NCI-H2081 treated with DMSO at 0.1 percent for 48 hours (cell line): ENCODE measurements at places on chromosomes 16 and 17.

- DNase-seq: no peak
Measured at GRCh38 chr16:72066747-72067146, 3.7 kb downstream of the HPR start.

DNA sequence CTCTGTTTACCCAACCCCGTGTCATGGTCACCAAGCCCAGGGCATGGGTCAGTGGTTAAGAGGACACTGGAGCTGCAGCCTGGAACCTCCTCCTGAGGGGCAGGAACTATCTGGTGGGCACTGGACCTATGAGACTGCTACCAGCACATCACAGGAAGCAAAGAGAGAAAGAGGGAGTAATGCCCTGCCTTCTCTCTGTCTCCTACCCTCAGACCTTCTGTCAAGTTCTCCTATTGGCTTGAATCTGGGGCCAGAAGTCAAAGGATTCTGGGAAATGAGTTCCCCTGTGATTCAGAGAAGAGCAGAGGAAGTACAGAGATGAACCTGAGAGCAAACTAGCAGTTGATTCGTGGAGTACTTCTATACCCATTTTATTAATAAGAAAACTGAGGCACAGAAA, 123.0 kb upstream of the GNAO1 start:
- no peak for DNase-seq

- no peak for DNase-seq
Measured at GRCh38 chr17:1473841-1474240, 17.8 kb upstream of the CRK start.

GRCh38 chr17:77516902-77517301, 376.1 kb downstream of the SEC14L1 start:
- no peak for DNase-seq

DNA sequence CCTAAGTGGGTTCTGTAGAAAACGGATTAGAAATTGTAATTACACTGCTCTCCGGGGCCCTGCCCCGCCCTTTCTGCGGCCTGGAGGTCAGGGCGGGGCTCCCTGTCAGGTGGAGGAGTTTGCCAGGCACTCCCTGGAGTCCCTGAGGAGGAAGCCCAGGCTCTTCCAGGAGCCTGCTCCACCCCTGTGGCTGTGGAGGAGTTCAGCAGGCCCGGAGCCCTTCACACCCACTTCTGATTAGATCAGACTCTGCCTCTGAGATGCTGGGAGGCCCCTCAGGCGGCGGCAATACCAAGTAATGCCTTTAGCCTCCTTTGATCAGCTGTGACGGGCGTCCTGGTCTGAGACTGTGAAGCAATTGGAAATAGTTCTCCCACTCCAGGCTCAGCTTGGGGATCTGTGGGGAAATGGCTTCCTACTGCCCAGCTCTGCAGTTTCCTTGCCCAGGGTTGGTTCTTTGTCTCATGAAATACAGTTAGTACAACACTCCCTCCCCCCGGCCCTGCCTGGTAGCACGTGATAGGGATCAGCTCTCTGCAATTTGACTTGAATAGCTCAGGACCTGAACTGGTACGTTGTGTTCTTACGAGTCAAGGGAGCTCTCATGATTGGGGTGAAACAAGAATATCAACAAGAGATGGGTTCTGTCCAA, 22.3 kb downstream of the BAIAP2 start:
- DNase-seq: no peak

DNA sequence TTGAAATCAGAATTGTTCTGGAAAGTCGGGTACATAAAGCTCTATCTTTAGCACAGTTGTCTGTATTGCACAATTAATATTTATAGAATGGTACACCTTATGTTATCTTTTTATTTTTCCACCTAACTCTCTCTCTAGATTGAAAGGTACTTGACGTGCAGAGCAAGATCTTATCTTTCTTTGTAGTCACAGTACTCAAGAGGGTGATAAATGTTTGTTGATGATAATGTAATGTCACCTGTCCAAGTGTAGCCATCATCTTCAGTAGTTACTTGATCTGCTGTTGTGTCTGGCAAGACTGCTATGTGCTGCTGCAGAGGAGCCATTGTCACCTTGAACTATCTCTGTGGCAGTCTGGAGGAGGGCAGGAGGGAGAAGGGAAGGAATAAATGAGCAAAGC, 5.3 kb downstream of the HMOX2 start:
- no peak for DNase-seq

DNA sequence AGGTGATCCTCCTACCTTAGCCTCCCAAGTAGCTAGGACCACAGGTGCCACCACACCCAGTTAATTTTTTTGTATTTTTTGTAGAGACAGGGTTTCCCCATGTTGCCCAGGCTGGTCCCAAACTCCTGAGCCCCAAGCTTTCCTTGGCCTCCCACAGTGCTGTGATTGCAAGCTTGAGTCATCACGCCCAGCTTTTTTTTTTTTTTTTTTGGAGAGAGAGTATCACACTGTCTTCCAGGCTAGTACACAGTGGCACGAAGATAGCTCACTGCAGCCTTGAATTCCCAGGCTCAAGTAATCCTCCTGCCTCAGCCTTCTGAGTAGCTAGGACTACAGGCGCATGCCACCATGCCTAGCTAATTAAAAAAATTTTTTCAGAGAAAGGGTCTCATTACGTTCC, 27.2 kb downstream of the HEATR9 start:
- DNase-seq: no peak

- DNase-seq: no peak
Measured at GRCh38 chr17:1123921-1124715, 55.7 kb downstream of the ABR start.

GRCh38 chr16:1700246-1700645, 5.7 kb upstream of the MAPK8IP3 start:
- no peak for DNase-seq

DNA sequence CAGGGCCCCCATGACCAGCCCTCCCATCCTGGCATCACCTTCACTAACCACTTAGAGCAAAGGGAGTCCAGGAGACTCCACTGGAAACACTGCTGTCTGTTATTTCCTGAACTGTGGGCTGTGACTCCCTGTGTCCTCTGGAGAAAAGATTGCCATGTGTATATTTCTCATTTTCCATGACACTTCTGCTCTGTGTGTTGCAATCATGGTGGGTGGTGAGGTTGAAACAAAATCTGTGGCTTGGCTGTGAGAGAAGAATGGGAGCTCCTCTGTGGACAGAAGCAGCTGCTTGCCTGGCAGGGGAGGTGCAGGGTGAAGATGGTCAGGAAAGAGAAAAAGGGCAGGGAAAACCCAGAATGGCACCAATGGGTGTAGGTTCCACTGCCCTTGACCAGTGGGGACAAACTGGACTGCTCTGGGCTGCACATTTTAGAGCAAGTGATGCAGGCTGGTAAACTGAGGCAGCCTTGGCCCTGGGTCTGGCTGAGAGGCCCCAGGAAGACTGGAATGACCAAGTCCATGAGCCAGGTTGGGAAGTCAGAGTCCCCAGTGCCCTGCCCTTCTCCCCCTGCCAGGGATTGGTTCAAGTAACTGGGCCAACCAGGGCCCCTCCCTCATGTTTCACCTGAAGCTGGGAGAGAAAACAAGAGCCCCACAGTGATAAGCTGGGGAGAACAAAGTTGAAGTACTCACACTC, 314.3 kb downstream of the C16orf95 start:
- DNase-seq: no peak

DNA sequence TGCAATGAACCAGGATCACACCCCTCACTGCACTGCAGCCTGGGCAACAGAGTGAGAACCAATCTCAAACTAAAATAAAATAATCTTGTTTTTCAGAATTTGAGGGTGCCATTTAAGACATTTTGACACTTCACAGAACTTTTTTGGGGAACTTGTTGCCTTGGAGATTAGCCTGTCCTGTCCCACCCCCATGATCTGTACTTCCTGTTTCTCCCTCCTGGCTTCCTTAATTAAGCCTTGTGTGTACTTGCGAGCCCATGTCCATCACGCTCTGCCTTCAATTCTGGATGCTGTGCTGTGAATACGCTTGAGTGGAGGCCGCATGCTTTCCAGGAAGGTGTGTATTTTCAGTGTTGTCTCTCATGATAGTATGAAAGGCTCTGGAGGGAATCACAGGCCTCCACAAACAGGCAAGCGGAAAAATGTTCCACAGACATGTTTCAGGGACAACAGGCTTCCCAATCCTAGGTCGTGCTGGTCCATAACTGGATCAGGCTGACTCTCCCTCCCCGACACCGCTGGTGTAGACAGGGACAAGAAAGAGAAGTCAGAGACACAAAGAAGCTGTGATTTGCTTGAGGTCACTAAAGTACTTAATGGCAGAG, 56.9 kb downstream of the NOS2 start:
- no peak for DNase-seq

- DNase-seq: no peak
Measured at GRCh38 chr17:75885431-75885830, 7.0 kb upstream of the TRIM47 start.

DNA sequence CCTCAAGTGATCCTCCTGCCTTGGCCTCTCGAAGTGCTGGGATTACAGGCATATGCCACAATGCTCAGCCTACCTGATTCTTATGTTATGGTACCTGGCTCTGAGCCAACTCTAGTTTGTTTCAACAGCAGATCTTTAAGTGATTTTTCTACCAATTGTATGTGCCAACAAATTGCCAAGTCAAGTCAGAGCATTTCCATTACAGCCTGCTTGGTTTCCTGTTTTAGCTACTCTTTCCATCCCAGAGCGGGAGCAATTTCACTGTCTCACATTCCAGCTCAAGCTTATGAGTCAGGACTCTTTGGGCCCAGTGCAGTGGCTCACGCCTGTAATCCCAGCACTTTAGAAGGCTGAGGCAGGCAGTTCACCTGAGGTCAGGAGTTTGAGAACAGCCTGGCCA, 30.8 kb upstream of the RBBP6 start:
- no peak for DNase-seq

DNA sequence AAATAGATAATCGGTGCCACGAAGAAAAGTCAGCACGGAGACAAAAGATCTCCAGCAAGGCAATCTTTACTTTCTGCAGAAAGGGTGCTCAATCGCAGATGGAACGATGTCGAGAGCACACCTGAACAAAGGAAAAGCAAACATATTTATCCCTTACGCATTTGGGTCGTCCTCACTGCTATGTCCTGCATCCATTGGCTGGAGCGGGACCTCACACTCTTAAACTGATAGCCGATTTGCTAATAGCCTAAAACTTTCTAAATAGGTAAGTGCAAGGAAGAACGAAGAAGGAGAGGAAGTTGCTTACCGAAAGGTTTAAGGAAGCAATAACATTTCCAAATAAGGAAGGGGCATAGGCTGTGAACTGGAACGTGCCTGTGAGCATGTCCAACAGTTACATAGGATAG, 1.2 kb upstream of the AKAP10 start:
- DNase-seq: no peak

DNA sequence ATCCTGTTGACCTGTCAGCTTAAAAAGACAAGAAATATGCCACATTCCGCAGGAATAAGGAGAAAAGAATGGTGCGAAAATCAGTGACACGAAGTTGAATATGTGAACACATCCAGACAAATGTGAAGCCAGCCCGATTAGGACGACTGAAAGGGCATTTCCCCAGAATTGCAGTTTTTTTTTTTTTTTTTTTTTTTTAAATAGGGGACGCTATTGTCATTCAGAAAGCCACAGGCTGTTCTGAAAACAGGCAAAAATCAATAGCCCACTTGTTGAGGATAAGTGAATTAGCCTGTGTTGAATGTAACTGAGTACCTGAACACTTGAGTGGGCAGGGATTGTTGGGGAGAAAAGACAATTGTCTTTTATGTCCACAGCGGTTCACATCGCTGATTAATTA, 507.1 kb downstream of the WWOX start:
- DNase-seq: no peak

GRCh38 chr17:7114875-7115614, 423 bp upstream of the ASGR2 start:
- DNase-seq: no peak

DNA sequence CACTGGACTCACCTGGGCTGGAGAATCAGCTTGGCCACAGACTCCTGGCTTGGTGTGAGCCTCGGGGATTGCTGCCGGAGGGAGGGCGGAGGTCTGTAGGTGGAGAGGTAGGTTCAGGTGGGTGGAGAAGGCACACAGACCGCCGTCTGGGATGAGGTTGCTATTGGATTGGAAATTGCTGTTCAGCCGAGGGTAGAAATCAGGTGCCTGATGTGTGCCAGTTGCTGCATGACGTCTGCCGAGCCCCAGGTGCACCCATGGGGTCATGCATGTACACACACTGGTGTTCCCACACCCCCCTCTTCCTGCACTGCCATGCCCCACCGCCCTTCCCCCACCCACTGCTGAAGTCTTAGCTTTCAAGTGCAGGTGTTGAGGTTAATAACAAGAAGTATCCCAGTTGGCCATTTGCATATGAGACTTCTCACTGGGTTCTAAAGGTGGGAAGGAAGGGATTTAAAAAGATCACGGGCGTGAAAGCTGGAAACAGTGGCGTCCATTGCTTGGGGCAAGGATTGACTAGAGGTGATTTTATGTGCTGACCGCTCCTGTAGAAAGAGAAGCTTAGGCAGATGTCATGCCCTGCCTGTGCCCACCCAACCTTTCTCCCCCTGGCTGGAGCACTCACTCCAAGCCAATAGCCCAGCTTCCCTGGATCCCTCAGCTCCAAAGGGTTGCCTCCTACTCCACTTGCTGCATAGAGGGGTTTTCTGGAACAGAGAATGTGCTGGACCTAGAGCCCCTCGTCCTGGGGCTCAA, 193.6 kb downstream of the CCDC182 start:
- no peak for DNase-seq

DNA sequence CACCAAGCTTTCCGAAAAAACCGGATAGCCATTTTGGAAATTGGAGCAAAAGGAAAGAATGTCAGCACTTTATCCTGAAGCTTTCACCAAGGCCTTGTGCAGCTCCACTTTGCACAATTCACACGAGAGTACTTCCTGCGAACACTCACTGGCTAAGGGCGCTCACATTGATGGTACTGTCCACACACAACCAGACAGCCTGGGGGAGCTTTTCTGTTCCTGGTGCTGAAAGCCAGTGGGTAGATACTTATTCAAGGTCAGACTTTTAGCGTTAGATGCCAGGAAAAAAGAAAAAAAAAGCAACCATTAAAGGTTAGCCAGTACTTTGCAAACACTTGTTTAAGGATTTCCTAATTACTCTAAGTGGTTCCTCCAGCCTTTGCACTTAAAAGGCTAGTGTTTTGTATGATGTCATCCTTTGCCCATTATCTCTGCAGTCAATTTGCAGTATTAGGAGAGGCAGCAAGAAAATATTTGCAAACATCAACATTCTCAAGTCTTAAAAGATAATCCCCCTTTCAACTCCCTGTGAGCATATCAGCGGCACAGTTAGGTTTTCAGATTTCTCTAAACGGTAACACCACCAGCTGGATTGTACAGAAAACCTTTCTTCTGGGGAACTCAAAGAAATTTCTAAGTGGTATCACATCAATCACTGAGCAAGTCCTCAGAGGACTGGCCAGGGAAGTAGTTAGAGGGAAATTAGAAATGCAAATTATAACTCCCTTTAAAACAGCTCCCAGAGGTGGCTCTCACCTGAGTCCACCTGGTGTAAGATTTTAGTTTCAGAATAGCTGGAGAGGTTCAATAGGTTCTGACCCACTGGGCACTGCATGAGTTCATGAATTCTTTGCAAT, 243.4 kb upstream of the IRX5 start:
- no peak for DNase-seq

- no peak for DNase-seq
Measured at GRCh38 chr16:73170612-73171038, 122.7 kb upstream of the ZFHX3 start.
